ENCODE measurements at places on chromosomes 3 and 15.

DNA sequence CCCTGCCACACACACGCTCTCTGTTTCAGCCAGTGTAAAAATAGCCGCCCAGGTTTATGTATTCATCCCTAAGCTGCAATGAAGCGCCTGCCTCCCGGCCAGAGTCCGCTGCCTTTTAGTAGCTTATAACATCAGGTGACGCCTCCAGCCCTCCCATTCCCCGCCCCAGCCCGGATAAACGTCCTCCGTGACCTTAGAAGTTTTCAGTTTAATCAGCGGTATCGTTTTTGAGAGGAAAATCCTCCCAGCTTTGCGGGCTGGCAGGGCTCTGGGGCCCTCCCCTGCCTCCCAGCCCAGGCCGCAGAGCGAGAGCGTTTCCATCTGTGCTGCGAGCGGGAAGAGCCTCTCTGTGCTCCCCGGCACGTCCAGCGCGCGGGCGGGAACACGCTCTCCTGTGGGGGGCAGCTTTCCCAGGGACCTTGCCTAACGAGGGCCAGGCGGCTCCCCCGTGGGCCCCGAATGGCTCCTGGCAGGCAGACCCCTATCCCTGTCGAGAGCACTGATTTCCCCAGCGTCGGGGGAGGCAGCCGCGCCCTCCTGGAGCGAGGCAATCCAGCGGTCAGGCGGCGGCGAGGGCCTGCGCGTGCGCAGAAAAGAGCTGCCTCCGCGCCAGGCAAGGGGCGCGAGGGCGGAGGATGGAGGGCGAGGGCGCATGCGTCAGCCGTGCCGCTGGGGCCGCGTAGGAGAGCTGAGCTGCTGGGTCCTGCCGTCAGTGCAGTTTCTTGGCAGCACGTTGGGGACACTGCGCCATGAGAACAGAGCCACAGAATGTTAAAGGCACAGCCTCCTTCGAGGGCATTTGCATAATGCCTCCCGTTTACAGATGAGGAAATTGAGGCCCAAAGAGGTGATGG is 71.1 kb downstream of the CCNL1 start:
- DNase-seq: peak; percentile 95

DNA sequence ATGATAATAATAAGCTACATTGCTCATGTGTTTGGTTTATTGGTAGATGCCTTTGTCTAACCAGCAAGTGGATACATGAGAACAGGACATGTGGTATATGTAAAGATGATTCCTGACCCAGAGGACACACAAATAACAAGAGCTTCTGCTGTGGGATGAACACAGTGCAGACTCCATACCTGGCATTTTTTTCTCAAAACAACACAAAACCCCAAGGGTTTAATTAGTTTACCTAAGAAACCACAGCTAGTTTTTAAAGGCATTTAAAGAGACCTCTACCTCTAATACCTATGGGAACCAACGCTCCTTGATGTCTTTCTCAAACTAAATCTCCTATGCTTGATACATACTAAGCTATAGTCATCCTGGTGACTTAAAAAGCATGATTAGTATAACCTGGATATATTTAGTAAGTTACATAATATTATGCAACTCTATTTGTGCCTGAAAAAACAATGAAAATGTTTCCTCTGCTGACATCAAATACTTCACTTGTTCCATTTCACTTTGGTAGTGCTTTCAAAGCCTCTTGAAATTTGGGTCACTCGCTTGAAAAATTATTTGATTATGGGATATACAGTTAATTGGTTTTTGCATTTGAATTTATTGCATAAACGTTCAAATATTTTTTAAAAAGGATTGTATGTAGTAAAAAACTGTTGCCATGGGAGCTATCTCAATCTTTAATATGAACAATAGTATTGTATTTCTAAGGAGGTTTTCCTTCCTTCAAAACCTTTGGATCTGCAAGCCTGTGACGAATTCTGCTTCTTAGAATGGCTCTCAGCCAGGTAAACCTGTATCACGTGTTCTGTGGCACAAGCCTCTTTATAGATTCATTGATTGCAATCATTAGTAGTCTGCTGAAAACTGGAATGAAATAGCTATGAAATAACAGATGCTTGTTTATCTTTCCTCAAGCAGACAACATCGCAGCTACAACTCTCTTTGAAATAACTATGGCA is 233.0 kb upstream of the KCNMB2 start:
- no peak for DNase-seq

- DNase-seq: no peak
These were observed 29.4 kb upstream of the SLITRK3 start for GRCh38 chr3:165225604-165226003.

GRCh38 chr3:76370749-76371520 is 585.6 kb upstream of the ZNF717 start:
- DNase-seq: no peak

DNA sequence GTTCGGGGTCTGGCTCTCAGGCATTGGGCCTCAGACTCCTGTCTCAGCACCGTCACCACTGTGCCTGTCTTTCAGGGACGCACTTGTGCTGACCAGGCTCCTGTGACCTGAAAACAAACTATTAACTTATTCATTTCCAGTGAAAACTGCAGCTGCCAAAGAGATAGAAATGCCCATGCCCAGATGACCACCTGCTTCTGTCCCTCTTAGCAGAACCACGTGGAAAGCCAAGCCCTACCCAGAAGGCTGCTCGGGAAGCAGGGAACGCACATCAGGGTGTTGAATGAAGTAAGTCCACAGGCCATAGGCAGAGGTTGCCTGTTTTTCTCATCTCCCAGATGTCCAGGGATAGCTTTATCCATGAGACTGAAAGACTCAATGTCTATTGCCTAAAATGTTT is 219.3 kb downstream of the EBLN2 start:
- no peak for DNase-seq

DNA sequence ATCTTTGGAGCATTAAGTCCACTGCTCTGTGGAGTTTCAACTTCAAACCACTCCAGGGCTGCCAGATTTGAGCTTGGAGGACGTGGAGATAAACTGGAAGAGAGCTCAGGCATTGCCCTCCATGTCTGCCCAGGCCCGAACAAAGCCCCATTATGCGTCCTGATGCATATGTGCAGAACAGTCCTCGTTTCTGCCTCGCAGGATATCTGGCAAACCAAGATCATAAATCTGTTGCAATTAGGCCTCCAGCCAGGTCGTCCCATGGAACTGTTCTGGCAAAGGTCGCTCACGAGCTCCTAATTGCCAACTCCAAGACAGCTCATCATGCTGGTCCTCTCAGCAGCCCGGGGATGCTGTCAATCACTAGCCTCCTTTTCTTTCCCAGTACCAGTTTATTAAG is 91.2 kb downstream of the SEMA5B start:
- no peak for DNase-seq

DNA sequence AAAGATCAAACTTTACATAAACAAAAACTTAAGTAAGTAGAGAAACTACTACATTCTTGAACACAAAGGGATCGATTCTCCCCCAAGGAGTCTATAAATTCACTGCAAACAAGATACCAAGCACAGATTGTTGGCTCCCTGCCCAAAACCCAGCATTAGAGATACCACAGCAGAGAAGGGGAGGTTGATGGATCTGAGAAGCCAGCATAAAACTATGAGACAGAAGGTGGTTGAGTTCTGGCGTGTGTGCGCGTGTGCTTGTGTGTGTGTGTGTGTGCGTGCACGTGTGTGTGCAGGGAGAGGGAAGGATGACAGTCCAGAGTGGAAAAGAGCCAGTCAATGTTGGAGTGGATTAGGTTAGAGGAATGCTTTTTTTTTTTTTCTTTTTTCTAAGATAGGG is 143.2 kb upstream of the PRR20G start:
- no peak for DNase-seq

DNA sequence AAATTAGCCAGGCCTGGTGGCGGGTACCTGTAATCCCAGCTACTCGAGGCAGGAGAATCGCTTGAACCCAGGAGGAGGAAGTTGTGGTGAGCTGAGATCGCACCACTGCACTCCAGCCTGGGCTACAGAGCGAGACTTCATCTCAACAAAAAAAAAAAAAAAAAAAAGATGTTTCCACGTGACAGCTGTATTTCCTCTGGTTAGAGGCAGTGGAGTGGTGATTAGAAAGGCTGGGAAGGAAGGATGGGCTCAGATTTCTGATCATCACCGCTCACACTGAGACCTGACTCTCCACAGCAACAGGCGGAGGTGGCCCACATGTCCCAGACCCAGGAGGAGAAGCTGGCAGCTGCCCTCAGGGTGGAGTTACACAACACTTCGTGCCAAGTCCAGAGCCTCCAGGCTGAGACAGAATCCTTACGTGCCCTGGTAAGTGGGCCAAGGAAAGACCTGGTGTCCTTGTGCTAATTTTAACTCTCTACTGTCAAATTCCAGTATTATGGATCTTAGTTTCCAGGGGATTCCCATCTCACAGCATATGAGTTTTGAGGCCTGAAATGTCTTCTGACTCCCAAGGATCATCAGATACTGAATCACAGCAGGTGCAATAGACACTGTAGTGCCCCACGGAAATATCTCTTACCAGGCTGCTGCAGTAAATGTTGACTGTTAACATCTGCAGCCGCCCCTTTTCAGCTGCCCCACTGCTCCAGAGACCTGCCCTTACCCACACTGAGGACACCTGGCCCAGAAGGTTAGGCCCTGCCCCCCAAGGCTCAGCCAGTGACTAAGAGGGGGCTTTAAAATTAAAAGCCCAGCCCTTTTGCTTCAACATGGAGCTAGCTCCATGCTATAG is 66.9 kb downstream of the BFSP2 start:
- DNase-seq: no peak
